ENCODE measurements at places on chromosomes 7 and 10. TPM values are rescaled to one million over a fixed set of nuclear protein-coding genes. Genes with fewer than 3 reads are reported as not detected.

The KIF11 gene
- 0.44 TPM for total RNA-seq

- no peak for DNase-seq
Measured at GRCh38 chr10:94602729-94603515, 57.3 kb downstream of the HELLS start.

DNA sequence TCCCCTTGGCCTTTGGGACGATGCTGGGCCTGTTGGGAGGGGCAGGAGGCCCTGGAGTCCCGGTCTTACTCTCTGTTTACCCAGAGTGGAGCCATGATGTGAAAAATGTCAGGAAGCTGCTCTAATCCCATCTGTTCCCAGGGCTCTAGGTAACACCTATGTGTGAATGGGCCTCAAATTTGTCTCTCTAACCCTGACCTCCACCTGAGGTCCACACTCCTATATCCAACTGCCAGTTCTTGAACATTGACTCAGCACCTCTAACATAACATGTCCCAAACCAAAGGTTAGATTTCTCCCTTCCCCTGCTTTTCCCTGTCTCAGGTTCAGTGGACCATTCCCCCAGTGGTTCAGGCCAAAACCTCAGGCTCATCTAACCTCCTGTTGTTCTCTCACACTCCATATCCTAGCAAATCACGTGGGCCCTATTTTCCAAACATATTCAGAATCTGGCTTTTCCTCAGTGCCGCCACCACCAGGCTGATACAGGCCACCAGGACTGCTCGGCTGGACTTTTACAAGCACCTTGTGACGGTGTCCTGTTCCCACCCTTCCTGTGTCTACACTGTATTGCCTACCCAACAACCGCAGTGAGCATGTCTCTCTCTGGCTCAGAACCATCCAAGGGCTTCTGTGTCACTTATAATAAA lies 130.6 kb downstream of the ATXN7L1 start:
- DNase-seq, result no peak

DNA sequence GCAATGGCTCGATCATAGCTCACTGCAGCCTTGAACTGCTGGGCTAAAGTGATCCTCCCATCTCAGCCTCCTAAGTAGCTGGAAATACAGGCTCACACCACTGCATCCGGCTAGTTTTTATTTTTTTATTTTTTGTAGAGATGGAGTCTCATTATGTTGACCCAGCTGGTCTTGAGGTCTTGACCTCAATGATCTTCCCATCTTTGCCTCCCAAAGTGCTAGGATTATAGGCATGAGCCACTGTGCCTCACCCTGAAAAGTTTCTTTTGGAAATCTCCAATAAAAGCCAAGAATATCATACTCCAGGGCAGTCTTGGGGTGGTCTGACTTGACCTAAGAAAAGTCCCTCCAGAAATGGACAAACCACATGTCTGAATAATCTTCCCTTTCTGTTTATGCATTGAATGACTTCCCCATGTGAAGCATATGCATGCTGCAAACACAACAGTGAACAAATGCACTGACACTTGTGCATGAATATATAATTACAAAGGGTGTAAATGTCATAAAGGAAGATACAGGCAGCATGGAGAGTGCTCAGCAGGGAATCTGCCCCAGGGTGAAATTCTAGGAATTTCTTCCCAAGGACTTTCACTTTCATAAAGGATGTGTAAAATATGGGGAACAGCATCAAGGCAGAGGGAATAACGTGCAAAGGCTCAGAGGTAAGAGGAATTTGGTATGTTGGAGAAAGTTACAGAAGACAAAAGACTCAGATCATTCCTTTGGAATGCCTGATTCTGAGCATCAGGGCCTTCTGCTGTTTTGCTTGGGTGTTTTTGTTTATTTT lies 142.4 kb upstream of the LYZL1 start:
- DNase-seq, result no peak

- DNase-seq, result no peak
Measured at GRCh38 chr10:9096288-9096687, 1041.8 kb downstream of the GATA3 start.

DNA sequence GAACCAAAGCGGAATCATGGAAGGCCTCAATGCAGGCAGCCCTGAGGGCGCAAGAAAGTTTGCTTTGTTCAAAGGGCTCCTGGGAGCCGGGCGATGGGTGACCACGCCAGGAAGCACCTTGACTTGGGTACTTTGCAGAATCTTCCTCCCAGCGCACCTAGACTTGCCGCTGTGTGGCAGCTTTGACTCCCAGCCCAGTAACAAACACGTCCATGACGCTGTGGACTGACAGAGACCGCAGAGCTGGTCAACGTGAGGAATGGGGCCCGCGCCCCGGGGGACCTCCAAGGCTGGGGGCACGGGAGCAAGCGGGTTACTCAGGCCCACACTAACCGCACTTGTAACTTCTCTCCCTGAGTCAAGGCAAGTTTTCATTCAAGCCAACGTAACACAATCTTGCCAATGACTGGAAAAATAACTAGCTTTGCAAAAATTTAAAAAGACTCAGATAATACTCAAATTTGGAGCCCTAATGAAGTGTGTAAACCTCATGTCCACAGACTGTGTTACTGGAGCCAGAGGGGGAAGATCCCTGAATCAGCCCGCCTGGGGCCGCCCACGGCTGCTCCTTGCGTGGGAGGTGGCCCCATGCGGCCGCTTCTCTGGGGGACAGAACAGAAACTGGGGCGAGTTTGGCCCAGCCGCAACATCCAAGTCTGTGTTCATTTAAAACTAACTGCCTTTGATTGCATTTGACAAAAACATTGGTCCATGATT lies 130.8 kb downstream of the DNAJB6 start:
- no peak for DNase-seq

- no peak for DNase-seq
Measured at GRCh38 chr10:61627266-61627665, 35.5 kb upstream of the CABCOCO1 start.

The SLC39A12 gene
- total RNA-seq, result 0.47 TPM

DNA sequence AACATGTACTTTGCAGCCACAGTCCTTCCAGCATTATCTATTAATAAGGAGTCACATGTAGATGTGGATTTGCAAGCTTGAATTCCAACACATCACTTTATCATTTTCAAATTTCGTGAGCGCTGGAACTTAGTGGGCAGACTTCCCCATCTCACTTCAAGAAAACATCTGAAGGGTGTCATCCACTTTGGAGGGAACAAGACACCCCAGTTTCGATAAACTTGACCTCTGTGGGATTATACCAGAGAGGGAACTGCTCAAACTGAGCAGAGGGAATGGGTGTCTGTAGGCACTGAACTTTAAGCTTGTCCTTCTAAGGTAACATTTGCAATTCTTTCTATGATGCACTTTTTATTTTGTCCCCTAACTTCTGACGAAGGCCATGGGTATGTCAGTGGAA lies 27.5 kb downstream of the ADRB1 start:
- DNase-seq, result no peak

Data from omental fat pad (tissue), 4 donors.